AG04450 (cell line): ENCODE measurements at places on chromosomes 3 and 15. TPM values are rescaled to one million over a fixed set of nuclear protein-coding genes. Genes with fewer than 3 reads are reported as not detected.

DNA sequence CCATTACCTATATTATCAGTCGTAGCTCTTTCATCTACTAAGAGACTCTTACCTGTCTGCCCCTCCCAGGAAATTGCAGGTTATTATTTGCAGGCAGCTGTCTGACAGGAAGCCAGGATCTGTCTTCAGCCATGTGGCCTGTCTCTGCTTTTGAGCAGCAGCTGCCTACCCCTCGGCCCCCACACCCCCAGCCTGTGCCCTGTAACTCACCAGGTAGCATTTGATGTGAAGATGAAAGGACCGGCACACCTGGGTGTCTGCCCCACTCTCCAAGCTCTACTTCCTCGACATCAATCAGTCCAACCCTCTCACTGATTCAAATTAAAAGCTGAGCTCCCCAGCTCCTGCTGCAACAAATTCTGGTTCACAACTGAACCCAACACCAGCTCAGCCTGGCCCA lies 197.2 kb upstream of the CTNNB1 start:
- no peak for DNase-seq

DNA sequence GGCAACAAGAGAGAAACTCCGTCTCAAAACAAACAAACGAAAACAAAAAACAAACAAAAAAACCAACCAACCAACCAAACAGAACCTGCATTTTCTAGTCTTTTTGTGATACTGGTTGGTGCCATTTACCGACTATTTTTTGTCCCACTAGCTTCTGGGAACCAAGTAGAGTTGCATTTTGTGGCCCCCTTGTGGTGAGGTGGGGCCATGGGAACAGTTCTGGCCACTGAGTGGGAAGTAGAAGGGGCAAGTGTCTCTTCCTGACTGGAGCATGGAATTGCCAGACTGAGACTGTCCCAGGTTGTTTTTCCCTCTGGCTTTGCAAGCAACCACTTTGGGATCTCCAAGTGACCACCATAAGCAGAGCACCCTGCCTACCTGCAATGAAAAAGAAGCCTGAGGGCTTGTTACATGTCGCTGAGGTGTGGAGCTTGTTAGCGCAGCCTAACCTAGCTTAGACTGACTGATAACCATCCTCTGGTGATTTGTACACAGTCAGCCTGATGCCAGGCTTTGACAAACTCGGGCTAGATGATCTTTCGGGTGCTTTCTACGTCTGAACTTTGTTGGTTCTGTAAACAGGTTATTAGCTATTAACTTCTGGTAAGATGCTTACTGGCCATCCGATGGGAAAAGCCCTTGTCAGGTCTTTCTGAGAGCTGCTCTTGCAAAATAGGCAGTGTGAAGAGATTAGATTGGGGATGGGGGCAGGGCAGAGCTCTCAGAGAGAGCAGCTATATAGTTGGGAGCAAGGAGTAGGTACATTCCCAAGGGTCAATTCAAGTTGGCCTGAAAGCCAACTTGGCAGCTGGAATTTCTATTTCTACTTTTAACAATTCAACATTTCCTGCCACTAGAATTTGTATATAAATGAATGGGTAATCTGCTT lies 172.2 kb downstream of the SSR3 start:
- DNase-seq = no peak

DNA sequence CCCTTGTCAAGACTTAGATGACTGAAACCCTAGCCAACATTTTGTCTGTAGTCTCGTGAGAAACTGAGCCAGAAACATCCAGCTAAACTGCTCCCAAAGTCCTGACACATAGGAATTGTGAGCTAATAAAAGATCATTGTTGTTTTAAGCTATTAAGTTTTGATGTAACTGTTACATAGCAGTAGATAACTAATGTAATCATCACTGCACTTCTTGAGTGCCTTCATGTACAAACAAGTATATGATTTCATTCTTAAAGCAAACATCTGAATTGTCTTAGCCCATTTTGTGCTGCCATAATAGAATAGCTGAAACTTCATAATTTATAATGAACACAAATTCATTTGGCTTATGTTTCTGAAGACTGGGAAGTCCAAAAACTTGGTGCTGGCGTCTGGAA lies 87.3 kb downstream of the NSUN3 start:
- DNase-seq = no peak

ZNF502 gene
- polyA plus RNA-seq = 3.0 and 4.0 TPM in 2 replicates

ALDH1A2 gene
- polyA plus RNA-seq = 0.68 and 0.77 TPM in 2 replicates

- no peak for DNase-seq
Observed at GRCh38 chr3:123357275-123357674, 91.6 kb downstream of the ADCY5 start.
